ENCODE measurements at places on chromosomes 3 and 15.

DNA sequence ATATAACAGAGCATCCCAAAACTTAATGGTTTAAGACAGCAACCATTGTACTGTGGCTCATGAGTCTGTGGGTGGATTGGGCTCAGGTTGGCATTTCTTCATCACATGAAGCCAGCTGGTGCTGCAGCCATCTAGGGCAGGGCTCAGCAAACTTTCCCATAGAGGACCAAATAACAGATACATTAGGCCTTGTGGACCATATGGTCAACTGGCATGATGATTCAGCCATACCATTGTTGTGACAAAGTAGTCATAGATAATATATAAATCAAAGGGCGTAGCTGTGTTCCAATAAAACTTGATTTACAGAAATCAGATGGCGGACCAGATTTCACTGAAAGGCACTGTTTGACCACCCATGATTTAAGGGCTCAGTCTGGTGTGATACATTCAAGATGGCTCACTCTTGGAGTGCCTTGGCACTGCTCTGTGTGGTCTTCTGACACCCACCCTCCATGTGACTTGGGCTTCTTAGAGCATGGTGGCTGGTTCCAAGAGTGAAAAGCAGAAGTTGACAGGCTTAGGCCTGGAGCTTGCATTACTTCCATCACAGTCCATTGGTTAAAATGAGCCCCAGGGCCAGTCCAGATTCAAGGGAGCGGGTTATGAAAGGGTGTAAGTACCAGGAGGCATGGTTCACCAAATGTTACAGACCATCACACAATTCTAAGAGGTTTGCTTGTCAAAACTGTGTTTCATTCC lies 40.8 kb upstream of the BHLHE40 start:
- DNase-seq: no peak

- peak; percentile 21 for DNase-seq
Measured at GRCh38 chr15:83940136-83940535, 286.2 kb downstream of the ADAMTSL3 start.

DNA sequence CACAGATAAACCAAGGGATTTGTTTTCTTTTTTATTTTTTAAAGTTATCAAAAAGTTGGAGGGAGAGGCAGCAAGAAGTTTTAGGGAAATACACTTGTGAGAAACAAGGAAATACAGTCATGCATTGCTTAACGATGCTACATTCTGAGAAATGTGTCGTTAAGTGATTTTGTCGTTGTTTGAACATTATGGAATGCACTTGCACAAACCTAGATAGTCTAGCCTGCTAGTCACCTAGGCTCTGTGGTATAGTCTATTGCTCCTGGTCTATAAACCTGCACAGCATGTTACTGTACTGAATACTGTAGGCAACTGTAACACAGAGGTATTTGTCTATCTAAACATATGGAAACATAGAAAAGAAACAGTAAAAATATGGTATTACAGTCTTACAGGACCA lies 2.0 kb upstream of the NFKBIZ start:
- DNase-seq: no peak

- no peak for DNase-seq
Measured at GRCh38 chr15:82159922-82160321, 102.6 kb downstream of the EFL1 start.

Data from GM12864 (cell line).